ENCODE measurements at places on chromosomes 2 and 18.

- DNase-seq: no peak
These were observed 34.3 kb downstream of the ADD2 start for GRCh38 chr2:70733646-70734180.

- DNase-seq: no peak
These were observed 9.7 kb upstream of the ATG16L1 start for GRCh38 chr2:233241803-233242202.

- DNase-seq: no peak
These were observed 95.6 kb downstream of the PID1 start for GRCh38 chr2:229175497-229175863.

DNA sequence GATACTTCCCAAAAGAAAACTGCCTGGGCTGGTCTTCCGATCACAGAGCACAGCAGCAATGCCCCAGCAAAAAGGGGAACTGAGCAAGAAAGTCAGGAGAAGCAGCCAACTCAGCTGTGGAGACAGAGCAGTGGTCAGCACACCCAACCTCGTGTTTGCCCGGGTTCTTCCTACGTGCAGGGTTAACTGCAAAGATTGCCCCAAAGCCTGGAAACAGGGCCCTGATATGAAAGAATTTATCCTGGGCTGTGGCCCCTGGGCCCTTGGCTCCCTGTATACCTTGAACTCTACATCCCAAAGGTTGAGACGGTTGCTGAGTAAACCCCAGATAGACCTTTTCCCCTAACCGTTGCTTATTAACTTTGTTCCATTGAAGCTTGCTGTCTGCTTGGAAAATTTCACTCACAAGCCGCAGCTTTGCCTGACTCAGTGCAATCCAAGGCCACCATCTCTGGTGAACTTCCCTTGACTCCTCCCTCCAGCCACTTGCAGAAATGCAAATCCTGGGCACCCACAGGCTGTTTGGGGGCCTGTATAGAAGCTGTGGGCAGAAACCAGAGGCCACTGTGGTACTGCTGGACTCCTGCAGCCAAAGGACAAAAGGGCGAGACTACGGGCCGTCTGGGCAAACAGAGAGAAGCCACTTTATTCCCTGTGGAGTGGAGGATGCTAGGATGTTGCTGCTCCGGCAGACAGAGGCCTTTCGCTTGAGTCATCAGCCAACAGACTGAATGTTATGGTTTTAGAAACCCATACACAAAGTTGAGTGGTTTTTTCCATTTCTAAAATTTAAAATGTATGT is 18.2 kb downstream of the NRP2 start:
- DNase-seq: no peak

DNA sequence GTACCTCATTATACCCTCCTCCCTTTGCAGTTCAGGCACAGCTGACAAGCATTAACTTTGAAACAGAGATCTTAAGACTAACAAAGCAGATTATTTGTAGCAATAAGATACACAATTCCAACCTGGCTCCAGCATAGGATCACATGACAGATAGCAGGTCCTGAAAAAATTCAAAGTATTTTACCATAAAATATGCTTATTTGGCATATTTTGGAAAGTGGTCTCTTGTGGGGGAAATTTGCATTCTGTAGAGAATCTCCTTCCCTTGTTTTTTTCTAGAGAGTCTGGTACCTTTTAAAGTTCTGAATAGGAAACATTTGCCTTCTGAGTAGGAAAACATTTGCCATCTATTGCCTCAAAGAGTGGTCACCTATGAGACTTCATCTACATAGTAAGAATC is 212.8 kb upstream of the SH3BP4 start:
- DNase-seq: no peak

- DNase-seq: no peak
These were observed 336.6 kb upstream of the SALL3 start for GRCh38 chr18:78643004-78643403.

GRCh38 chr2:2913601-2914120 is 464.0 kb downstream of the EIPR1 start:
- DNase-seq: no peak

DNA sequence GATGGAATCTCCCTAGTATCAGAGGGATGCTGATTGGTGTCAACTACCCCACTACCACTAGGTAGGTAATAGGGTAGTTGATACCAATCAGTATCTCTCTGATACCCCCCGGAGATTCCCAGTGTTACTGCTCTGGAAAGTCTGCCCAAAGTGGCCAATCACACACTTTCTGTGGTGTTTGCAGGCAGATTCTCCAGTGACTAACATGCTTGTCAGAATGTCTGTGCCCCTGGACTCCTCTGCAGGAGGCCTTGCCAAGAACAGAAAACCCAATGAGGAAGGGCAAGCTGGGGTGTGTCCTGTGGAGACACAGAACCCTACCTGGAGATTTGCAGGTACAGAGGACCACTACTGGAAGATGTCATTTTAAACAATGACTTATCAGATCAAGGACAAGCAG is 135.1 kb downstream of the RIT2 start:
- DNase-seq: no peak

DNA sequence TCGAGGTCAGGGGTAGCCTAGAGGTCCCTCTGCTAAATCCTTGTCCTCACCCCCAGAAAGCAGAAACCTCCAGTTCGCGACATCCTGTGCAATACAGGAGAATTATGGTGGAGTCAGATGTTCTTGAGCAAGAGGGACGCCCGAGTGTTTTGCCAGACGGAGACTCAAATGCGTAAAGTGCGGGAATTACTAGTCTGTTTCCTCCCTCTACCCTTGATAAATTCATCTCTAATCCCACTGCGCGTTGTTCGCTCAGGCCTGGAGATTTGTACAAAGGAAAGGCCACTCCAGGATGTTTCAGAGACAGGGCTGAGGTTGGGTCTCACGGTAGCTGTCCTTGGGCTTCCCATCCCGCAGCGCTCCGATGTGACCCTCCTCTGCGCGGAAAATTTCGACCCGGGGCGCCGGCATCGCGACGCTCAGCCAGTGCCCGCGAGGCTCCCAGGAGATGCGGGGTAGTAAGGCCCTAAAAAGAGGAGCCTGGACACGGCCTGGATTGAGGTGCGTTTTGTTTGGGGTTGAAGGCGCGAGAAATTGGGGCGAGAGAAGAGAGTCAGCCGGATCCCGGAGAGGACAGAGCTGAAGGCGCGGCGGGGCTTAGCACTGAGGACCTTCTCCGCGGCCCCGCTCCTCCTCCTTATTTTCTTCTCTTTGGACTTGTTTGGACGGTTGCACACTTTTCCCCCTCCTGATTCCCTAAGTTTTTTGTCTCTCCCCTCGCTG is 2.6 kb upstream of the NEUROD1 start:
- DNase-seq: no peak

- no peak for DNase-seq
These were observed 24.1 kb upstream of the ANXA4 start for GRCh38 chr2:69717861-69718273.

- no peak for DNase-seq
These were observed 17.8 kb downstream of the TCF7L1 start for GRCh38 chr2:85151026-85151425.

GRCh38 chr2:101960819-101961337 is 30.9 kb upstream of the IL1R2 start:
- no peak for DNase-seq

DNA sequence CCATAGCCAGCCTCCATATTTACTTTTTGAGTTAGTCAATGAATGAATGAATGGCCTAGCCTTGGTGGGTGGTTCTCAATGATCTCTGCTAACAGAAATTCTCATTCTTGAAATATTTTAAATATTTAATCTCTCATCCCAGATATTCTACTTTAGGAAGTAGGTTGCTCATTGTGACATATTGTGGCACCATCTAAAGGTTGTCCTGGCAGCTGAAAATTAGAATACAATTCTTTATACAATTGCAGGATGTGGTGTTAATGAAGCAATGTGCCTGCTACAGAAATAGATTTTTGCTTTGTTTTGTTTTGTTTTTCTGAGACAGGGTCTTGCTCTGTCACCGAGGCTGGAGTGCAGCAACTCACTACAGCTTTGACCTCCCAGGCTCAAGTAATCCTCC is 35.8 kb downstream of the SCG2 start:
- DNase-seq: no peak

DNA sequence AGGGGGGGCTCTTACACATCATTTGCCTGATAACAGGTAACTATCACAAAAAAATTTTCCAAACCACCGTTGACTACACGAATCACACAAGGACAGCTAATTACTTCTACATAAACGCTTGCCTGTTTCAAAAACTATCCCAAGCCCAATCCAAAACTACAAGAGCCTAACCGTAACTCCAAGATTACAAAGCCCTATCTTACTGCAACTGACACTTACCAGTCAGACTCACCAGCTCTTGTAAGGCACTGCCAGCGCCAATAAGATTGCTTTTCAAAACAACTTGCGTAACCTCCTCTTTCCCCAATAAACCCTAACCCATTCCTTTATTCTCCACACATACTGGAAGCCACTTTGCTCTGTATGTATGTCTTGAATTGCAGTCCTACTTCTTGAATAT is 148.4 kb downstream of the NBAS start:
- no peak for DNase-seq

DNA sequence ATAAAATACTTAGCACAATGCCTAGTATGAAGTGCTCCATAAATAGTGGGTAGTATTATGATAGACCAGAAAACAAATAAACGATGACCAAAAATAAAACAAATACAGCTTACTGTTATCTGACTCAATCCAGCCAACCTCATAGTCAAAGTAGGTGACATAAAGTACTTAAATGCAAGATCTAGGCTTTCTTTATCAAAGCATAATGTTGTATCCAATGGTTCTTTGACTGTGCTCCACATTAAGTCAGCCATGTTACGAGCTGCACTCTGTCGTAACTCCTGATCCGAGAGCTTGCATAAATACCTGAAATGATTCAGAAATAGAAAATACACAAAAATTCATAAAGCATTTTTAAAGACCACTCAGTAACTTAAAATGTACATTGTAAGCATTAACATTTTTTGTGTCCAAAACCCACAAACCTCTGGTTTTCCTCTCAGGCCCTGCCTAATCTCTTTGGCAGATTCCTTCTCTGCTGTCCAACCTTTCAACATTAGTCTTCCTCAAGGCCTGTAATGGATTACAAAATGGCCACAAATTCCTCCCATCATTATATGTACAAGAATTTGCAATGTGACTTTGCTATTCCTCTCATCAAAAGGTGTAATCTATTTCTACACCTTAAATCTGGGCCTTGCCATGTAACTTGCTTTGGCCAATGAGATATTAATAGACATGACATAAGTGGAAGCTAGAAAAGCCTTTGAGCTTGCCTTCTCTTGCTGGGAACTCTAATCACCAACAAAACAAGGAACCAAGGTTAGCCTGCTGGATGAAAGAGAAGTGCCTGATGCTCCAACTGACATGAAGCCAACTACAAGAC is 90.6 kb downstream of the USP34 start:
- DNase-seq: no peak

- no peak for DNase-seq
These were observed 35.4 kb upstream of the MYO3B start for GRCh38 chr2:170142502-170142901.

- no peak for DNase-seq
These were observed 257.5 kb downstream of the SETBP1 start for GRCh38 chr18:44937960-44938719.

DNA sequence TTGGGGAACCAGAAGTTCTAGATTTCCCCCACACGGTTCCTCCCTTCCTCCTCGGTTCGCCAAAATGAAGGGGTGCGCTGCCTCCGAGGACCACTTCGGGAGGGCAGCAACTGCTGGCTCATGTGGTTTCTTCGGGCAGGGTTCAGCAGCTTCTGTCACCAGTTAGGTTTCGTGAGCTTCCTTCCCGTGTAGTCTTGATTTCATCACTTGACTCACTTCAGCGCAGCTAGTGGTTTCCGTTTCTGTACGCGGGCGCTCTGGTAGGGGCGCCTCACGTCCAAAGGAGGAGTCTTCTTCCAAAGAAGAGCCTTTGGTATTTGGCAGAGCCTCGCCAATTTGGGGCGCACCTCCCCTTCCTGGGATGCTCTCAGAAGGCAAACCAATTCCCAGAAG is 485 bp upstream of the GALNT3 start:
- DNase-seq: peak; percentile 57

DNA sequence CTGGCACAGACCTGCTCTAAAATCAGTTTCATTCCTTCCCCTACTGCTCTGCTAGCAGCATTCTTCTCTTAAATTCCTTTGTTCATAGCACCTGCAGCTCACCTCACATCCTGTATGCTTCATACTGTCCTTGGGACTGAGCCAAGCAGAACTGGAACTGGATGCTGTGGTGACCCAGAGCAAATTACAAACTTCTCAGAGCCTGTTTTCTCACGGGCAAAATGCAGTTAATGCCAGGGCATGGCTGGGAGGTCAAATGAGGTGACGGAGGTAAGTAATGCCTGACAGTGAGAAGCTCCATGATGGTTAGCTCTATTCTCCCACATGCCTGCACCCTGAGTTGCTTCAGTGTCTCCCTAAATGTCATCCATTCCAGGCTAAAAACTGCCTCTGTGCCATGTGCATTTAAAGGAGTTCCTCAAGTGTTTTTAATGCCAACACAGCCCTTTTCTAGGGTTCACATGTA is 29.7 kb downstream of the C2orf42 start:
- no peak for DNase-seq

- DNase-seq: no peak
These were observed 31.9 kb downstream of the TWIST2 start for GRCh38 chr2:238879621-238880377.

- DNase-seq: no peak
These were observed 9.5 kb upstream of the RNF103 start for GRCh38 chr2:86633155-86633651.

GRCh38 chr2:218329027-218329825 is 27.4 kb upstream of the CATIP start:
- no peak for DNase-seq

- DNase-seq: no peak
These were observed 488.0 kb upstream of the ZEB2 start for GRCh38 chr2:145007960-145008263.

- no peak for DNase-seq
These were observed 76.2 kb upstream of the ODC1 start for GRCh38 chr2:10524341-10524740.

GRCh38 chr2:7618031-7618430 is 700.8 kb downstream of the RNF144A start:
- no peak for DNase-seq

- peak; percentile 17 for DNase-seq
These were observed 11.2 kb downstream of the ZNF142 start for GRCh38 chr2:218648088-218648786.

DNA sequence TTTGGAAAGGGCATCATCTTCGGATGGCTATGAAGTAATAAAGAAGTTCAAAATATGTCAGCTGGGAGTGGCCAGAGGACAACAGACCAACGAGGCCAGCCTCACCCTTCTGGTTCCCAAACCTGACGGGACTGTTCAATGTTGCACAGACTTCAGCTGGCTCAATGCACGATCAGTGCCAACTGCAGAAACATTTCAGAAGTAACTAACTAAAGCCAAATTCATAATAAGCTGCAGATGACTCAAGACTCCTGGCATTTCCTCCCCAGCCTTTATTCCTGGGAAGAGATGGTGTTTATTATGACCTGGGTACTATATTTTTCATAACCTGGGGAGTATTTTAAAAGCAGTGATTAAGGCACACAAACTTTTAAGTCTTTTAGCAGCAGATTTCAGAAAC is 3.8 kb upstream of the ATP6V1C2 start:
- no peak for DNase-seq

DNA sequence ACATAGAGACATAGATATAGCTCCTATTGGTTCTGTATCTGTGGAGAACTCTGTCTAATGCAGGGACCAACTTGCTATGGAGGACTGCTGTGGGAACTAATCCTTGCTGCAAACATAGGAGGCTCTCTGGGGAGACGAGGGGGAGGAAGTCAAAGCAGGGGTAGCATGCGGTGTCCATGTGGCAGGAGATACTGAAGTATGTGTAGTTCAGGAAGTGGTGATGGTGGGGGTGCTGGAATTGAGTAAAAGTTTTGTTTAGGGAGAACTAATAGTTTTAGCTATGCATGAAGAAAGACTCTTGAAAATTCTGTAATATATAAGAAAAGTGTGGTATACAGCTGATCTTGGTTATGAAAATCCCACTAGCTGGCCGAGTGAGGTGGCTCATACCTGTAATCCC is 62.0 kb downstream of the ANKRD44 start:
- DNase-seq: no peak
